ENCODE measurements at places on chromosomes 13 and 19. TPM values are rescaled to one million over a fixed set of nuclear protein-coding genes. Genes with fewer than 3 reads are reported as not detected.

DNA sequence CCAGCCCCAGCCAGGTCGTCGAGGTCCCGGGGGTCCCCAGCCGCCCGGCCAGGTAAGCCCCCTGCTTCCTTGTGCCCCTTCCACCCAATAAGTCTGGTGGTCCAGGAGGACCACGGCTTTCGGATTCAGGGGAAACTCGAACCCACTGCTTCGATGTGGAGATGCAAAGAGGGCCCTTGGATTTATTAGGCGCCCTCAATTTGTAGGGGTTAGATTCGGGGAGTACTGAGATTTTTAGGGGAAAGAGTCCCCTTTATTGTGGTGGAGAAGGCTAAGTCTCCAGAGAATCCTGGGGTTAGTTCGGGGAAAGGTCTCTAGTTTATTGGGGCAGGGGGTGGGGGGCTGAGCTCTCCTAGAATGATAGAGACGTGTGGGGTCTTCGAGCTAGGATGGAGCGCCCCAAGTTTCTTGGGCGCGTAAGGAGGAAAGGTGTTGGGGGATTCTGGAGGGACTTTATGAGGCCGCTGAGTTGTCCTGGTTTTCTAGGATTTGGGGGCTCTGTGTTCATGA is 3.8 kb upstream of the LTBP4 start:
- DNase-seq: no peak

GRCh38 chr19:1967087-1967608 is 26.2 kb downstream of the CSNK1G2 start:
- DNase-seq: no peak

GRCh38 chr13:66077132-66077689 is 1152.9 kb downstream of the PCDH9 start:
- DNase-seq: no peak

DNA sequence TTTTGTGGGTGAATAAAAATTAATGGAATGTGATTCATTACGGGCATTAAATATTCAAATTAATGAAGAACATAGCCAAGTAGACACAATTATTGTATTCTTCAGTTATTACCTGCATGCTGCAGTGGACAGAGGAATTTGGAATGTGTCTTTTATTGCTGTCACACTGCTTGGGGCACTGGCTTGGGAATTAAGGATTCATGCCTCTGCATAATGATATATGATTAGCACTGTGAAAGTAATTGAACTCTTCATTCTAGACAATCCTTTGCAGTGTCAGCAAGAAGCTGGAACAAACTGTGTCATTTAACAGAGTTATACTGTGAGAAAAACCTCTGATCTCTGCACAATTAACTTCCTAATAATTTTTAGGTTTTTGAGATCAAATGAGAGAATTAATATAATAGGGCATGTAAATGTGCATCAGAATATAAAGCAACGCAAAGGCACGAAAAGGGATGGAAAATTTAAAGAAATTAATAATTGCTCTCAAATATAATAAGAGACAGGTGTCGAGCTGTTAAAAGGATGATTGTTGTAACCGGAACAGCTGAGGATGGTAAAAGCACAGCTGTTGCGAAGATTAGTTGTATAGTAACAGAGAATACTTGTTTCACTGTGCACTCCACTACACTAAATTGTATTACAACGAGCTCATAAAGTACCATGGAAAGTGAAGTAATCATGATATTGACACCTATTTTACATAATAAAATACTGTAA is 235.1 kb upstream of the MIR17HG start:
- DNase-seq: no peak

The CATSPERD gene
- total RNA-seq: not detected

GRCh38 chr13:68872338-68872737 is 1235.3 kb upstream of the ATXN8OS start:
- DNase-seq: no peak

- DNase-seq: no peak
Measured at GRCh38 chr19:1644070-1644469, 8.3 kb downstream of the TCF3 start.

GRCh38 chr19:1017115-1017905 is 3.6 kb downstream of the TMEM259 start:
- no peak for DNase-seq

DNA sequence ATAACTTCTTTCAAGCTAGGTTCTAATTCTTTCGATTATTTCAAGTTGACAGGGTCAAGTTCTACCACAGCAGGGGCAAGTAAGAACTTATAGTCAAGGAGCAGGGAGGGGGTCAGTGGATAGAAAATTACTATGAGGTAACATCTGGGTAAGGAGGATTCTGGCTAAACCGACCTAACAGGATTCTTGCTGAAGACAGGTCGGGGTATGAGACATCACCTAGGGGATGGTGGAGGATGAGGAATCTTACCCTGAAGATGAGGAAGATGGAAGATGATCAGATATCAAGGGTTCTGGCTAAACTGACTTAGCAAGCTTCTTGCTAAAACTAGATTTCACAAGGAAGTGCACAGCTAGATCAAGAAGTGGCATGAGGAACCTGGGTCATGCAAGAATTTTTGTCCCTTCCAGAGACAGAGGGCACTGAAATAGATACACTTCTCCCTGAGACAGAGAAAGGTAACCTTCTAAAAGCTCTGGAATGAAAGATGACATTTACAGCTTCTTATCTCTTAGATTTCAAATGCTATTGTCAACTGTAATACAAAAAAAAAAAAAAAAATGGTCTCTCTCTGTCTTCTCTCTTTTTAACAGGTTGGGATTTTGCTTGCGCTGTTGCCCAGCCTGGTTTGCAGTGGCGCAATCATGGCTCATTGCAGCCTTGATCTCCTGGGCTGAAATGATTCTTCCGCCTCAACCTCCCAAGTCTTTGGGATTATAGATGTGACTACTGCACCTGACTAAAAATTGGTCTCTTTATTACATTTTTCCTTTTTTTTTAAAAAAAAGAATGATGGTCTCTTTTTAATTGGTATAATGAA is 9.6 kb upstream of the METTL21C start:
- DNase-seq: no peak

GRCh38 chr19:42250666-42251531 is 4.0 kb downstream of the ERF start:
- no peak for DNase-seq

DNA sequence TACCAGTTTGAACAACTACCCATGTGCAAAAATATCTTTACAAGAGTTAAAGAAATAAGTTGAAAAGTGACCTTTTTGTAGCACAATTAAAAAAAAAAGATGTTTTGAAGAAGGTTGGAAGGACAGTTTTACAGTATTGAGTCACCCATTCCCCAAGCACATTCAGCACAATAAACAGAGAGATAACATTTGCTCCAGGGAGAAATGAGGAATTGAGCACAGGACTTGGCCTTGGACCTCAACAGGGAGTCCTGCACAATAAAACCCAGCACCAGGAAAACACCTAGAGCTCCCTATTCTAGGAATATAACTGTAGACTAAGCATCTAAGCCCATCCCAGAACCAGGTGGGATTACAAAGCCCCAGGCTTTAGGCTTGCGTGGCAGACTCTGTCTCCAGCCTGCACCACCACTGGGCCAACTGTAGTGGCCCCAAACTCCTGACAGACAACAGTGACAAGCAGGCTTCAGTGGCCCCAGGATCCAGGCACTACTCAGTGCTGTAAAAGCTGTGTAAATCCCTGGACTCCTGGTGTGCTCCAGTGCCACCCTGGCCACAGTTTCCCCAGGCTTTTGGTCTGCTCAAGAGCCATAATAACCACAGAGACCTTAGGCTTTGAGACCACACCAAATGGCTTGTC is 857.2 kb downstream of the SLITRK1 start:
- DNase-seq: no peak

The ALOX5AP gene
- total RNA-seq: 10.4 TPM

- peak; percentile 64 for DNase-seq
Measured at GRCh38 chr13:44051918-44052675, 172.4 kb downstream of the LACC1 start.

- no peak for DNase-seq
Measured at GRCh38 chr19:7187605-7188339, 106.4 kb downstream of the INSR start.

The FOXA3 gene
- total RNA-seq: not detected

DNA sequence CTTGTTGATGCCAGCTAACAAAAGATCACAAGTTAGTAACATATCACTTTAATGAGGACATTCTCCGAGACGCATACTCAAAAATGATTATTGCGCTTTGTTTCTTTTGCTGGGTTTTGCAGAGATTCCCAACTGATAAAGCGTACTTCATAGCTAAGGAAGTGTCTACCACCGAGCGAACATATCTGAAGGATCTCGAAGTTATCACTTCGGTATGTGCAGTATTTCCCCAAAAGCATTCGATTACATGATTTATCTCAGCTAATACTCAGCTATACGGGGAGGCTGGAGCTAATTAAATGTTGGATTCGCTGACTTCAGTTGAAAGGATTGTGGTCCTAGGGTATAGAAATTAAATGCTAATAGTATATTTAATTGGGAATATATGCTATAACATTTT is 166.3 kb downstream of the STK24 start:
- DNase-seq: no peak

GRCh38 chr19:19552798-19553197 is 14.7 kb downstream of the CILP2 start:
- DNase-seq: no peak

DNA sequence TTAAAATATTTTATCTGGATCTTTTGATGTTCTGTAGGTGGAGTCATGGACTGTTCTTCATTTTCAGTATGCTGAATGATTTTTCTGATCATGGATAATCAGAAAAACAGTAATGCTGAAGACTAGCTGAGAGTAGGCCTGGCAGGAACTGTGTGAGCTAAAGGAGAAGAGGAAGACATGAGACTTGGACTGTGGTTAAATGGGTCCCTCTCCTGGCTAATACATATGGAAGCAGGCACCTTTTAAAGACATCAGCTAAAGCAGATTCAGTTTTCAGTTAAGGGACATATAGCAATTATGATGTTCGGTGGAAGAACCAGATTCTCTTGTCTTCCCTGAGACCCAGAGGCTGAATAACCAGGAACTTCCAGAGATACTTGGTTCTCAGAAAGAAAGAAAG is 169.4 kb downstream of the OLFM4 start:
- no peak for DNase-seq

Data from urinary bladder (tissue), 4 donors.